ENCODE measurements at places on chromosomes 2 and 18.
A peak's percentile ranks its signal among the peaks of the same experiment; 100 is the strongest.

DNA sequence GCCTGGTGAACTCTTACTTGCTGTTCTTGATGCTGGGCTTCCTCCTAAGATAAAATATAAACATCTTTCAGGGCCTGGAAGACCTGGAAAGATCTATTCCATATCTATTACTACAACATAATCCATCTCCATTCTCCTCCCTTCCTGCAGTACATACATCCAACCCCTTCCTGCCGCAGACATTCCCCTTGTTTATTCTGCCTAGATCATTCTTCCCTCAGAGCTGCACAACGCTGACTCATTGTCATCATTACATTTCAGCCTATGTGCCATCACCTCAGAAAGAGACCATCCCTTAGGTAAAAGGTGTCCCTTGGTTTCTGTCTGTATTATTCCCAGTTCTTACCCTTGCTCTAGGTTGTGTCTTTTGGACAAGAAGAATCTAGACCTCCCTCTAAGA, 2.5 kb upstream of the CDH7 start:
- DNase-seq = no peak

- DNase-seq = no peak
These were observed at the start of gene DLGAP1 for GRCh38 chr18:4455113-4455811. Gene DLGAP1 (minus strand): TSS chr18:4455307.

GRCh38 chr2:179059026-179059700, 9.2 kb upstream of the CCDC141 start:
- no peak for DNase-seq

GRCh38 chr2:188382107-188382506, 90.4 kb downstream of the GULP1 start:
- DNase-seq = no peak

- DNase-seq = no peak
These were observed 119.0 kb downstream of the GCA start for GRCh38 chr2:162462911-162463310.

DNA sequence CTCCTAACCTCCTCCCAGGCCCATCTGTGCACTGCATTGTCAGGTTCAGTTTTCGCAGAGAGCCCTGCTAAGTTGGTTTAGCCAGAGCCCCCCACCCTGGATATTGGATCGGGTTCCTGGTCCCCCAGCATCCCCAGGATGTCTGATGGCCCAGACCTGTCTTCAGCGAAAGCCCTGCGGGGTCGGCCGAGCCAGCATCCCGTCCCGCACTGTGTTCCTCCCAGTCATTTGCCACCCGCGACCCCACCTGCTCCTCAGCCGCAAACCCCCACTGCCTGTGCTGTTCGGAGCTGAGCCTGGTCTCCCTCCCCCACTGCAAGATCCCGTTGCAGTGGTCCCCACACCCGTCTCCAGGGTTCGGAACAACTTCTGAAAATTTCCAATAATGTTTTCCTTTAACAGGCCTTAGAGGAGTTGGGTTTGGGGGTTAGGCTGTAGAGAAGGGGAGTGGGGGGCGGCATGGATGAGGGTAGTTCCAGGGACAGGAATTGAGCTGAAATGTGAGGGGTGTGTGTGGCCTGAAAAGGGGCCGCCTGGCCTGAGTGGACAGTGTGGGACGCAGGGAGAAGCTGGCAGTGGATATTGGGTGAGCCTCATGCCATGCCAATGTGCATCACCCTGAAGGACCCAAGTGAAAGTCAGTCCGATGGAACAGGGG, 1.6 kb upstream of the COPS9 start:
- DNase-seq = no peak

- no peak for DNase-seq
These were observed 457.7 kb downstream of the CBLN2 start for GRCh38 chr18:72086421-72086820.

- DNase-seq = no peak
These were observed 159.4 kb upstream of the TWIST2 start for GRCh38 chr2:238688193-238689153.

- no peak for DNase-seq
These were observed 33.3 kb upstream of the CABLES1 start for GRCh38 chr18:23101861-23102432.

GRCh38 chr18:22640281-22640842, 222.6 kb upstream of the CTAGE1 start:
- DNase-seq = no peak

DNA sequence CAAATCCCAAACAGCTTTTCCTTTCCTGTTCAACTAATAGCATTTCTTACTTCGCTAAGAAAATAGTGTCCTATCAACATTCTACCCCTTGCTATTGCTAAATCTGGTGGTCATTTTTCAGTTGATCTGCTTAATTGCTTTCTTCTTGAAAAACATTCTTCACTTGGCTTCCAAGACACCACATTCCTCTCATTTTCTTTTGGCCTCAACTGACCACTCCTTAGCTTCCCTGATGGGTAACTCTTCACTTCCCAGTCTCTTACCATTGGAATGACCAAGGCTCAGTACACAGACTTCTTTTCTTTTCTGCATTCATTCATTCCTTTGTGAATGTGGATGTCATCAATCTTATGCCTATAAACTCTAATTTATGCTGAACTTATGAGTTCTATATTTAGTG, 230.8 kb upstream of the CDH2 start:
- no peak for DNase-seq

GRCh38 chr2:191508738-191509137, 169.2 kb upstream of the NABP1 start:
- DNase-seq = no peak

- no peak for DNase-seq
These were observed 170.3 kb upstream of the VRK2 start for GRCh38 chr2:57876313-57876712.

DNA sequence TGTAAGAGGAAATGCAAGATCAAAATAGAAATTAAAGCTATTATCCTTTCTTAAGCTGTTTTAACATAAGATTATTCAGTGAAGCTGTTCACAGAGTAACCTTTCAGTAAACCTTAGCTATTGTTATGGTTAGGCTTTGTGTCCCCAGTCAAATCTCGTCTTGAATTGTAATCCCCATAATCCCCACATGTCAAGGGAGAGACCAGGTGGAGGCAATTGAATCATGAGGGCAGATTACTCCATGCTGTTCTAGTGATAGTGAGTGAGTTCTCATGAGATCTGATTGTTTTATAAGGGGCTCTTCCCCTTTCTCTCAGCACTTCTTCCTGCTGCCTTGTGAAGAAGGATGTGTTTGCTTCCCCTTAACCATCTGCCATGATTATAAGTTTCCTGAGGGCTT, 424.4 kb downstream of the DSEL start:
- DNase-seq = no peak

- no peak for DNase-seq
These were observed 69.9 kb upstream of the DTNB start for GRCh38 chr2:25743132-25743830.

GRCh38 chr2:179277429-179278196, 13.0 kb upstream of the SESTD1 start:
- no peak for DNase-seq

- no peak for DNase-seq
These were observed 181.7 kb downstream of the ANKRD44 start for GRCh38 chr2:197128897-197129296.

DNA sequence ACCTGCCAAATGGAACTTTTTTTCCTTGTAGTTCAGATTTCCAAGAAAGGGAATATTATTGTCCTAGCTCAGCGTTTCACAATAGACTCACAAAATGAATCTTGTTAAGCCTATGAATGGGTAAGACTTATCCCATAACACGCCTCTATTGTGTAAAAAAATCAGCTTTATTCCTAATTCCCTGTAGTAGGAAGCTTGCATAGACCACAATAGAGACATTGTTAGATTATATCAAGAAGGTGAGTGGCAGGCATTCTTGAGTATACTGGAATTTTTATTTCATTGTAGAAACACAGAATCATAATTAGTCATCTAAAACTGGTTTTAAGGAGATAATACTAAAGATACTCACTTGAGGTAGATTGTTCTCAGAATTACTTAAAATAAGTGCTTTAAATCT, 46.5 kb upstream of the SLC30A6 start:
- no peak for DNase-seq

- no peak for DNase-seq
These were observed 1.5 kb upstream of the MPPE1 start for GRCh38 chr18:11909591-11910026.

DNA sequence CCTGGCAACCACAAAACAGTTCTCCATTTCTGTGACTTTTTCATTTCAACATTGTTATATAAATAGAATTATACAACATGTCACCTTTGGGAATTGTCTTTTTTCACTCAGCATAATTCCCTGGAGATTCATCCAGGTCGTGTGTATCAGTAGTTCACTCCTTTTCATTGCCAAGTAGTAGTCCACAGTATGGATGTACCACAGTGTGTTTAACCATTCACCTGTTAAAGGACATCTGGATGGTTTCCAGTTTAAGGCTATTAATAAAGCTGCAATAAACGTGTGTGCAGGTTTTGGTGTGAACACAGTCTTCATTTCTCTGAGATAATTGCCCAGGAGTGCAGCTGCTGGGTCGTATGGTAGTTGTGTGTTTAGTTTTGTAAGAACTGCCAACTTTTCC, 35.7 kb downstream of the COPS7B start:
- no peak for DNase-seq

DNA sequence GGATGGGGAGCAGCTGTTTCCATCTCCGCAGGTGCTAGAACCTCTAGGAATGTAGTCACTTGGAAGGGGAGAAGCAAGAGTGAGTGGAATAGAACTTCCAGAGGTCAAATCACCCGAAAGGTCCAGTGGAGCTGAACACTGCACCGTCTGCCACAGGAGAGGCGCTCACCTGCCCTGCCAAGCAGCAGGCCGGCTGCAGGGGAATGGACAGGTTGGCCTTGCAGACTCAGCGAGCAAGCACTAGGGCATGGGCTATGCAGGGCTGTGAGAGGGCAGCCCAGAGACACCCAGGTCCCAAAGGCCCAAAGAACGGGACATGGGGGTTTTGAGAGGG, 214.2 kb downstream of the TNS1 start:
- no peak for DNase-seq

DNA sequence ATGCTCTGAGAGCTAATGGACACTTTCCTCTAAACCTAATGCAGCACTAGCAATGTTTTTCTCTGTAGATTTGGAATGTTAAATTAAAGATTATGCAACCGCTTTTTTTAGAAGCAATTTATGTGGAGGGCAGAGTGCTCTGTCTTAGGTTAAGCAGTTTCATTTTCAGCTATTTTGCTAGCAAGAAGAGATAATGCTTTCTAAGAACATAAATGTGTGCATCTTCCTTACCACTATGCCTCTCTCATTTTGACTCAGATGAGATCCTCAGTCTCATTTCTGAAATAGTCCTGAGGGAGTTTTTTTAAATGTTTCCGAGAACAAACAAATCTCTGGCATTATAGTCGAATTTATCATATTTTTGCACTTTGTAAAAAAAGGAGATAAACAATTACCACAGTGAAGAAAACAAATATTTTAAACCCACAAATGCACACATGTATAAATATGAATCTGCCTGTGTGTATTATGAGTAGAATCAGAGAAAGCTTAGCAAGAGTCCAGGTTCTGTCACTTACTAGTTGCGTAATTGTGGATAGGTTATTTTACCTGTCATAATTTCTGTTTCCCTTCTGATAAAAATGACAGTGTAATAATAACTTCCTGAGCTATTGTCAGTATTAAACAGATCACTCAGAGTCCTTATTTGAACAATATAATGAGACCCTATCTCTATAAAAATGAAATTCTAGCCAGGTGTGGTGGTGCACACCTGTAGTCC, 207.7 kb upstream of the CRIM1 start:
- no peak for DNase-seq

- no peak for DNase-seq
These were observed 98.6 kb upstream of the EPB41L5 start for GRCh38 chr2:119914266-119914665.

DNA sequence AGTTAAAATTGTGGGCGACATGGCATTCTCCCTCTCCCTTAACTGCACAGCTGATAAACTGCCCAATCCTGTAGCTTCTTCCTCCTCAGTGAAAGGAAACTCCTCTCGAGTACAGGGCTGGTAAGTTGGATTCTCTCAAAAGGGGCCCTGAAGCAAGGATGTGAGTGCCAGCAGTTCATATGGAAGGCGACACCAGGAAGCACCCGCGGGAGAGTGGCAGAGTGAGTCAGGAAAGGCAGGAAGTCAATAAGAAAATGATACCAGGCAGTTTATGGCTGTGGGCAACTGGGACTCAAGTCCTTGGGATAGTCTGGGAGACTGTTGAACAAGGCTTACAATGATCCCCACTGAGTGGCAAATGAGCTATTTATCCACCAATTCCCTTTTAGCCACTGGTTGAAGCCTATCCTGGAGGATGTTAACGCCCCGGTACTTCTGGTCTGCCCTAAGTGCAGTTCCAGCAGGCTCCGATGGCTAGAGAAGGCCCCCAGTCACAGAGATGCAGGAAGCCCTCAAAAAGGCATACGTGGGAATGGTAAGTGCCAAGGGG, 34.8 kb downstream of the ABHD3 start:
- DNase-seq = no peak

GRCh38 chr2:235847576-235847975, 320.6 kb downstream of the GBX2 start:
- no peak for DNase-seq

GRCh38 chr2:156562124-156562523, 125.9 kb downstream of the GPD2 start:
- DNase-seq = no peak

DNA sequence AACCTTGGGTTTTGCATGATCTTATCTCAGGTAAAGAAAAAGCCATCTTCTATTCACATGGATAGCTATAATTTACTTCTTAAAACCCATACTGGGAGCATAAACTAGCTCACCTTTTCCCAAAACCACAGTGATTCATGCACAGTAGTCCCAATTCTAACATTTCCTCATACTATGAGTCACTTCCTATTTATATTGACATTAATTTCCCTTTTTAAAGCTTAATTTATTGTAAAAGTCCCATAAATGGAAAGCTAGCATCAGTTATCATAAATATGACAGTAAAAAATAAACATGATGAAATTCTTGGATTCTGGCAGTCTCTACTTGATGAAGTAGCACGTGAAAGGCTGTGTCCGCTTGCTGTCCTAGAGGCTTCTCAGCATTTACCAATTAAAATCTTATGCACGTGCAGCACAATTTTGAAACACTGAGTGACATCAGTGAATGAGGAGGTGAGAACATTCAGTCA, 180.1 kb downstream of the CDH2 start:
- DNase-seq = no peak

GRCh38 chr18:62460851-62461300, 61.9 kb upstream of the ZCCHC2 start:
- DNase-seq = no peak

- no peak for DNase-seq
These were observed 65.7 kb upstream of the DAPL1 start for GRCh38 chr2:158729451-158729850.

GRCh38 chr2:142153601-142154000, 22.8 kb upstream of the LRP1B start:
- no peak for DNase-seq

GRCh38 chr2:105872830-105873229, 128.1 kb downstream of the NCK2 start:
- DNase-seq = no peak

GRCh38 chr2:168336786-168337388, 89.5 kb upstream of the STK39 start:
- peak; percentile 86 for DNase-seq

- no peak for DNase-seq
These were observed 124.4 kb downstream of the TTC27 start for GRCh38 chr2:32752205-32752604.
